ENCODE measurements at places on chromosomes 11 and 22.

DNA sequence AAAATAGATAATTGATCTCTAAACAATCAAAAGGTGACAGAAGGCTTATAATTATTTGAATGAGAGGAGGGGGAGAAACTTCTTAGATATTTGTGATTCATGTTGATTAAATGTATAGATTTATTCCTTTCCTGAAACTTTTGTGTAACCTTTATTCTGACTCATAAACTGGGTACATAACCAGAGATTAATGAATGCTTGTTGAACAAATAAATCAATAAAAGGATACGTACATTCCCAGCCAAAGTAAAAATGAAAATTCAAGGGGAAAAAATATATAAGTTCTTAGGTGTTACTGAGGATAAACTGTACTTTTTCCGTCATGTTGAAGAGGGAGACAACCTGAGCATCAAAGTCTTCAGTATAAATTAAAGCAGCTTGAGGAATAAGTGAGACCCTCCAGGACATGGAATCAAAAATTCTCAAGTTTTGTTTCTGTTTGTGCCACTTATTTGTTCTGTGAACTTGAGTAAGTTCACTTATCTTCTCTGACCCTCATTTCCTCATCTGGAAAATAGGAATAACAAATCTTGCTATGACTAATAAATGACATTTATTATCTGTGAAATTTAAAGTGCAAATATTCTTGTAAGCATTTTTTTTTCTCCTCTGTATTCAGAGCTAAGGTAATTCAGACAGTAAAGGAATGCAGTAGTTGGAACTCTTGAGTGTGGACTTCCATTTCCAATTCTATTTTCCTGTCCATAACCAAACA is 195.4 kb downstream of the METTL15 start:
- DNase-seq, result no peak

DNA sequence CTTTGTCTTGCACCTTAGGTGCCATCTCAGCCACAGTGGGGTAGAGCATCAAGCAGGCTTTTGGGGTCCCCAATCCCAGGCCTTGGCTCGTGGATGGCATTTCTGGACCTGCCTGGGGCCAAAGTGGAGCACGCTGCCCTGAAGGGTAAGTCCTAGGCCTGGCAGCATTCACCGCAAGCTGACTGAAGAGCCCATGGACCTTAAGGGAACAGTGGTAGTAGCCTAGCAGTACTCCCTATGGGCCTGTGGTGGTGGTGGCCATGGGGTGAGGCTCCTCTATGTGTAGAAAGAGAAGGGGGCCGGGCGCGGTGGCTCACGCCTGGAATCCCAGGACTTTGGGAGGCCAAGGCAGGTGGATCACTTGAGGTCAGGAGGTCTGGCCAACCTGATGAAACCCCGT is 36.9 kb downstream of the PIWIL3 start:
- no peak for DNase-seq

DNA sequence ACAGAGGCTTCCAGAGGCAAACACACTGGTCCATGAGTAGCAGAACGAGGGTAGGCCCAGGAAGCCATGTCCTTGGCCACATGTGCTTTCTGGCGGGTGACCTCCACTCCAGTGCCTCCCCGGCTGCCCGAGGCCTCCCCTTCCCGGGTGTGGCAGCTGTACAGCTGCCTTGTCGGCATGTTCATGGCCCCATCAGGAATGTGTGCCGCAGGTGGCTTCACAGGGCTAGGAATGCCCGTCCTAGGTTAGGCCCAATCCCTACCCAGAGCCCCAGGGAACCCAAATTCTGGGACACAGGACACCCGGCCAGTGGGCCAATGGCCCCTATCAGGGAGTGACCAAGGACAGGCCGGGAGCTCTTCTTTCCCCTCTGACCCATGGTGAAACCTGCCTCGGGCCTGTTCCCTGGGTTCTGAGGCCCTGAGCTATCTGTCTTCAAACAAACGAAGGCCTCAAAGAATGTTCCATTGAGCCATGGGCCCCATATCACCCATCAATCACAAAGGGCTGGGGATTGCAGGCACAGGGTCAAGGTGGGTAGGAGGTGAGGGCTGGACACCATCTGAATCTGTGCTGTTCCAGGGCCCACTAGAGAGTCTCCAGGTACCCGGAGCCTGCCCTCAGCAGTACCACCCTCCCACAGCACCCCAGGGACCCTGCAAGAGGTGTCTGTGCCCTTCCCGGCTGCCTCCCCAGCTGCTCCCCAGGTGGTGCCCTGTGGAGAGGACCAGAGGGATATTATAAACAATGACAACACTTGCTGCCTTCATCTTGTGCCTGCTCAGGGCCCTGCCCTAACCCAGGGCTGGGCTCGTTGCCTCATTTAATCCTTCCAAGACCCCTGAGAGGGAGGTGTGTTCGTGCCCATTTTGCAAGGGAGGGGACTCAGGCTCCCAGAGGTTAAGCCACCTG is 4.0 kb upstream of the CDKN1C start:
- no peak for DNase-seq

DNA sequence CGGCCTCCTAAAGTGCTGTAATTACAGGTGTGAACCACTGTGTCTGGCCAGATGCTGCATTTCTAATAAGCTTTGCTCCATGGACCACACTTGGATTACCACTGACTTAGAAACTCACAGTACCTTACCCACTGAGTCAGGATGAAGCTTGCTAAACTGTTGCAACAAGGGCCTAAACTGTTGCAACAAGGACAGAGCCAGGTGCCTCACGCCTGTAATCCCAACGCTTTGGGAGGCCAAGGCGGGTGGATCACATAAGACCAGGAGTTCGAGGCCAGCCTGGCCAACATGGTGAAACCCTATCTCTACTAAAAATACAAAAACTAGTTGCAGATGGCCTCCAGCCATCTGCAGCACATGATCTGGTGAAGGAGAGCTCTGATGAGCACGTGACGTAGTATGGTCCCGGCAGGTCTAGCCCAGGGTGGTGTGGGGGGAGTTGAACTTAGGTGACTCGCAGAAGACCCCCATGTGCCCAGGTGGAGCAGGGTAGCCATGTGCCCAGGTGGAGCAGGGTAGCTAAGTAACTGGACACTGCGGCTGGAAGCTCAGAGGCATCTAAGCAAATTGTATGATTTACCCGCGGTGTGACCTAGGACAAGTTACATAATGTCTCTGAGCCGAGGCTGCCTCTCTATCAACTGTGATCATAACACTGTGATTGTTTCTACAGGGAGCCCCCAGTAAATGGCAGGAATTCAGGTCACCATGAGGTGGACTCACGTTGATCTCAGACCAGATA is 8.4 kb downstream of the SLC25A45 start:
- no peak for DNase-seq

- DNase-seq, result no peak
Observed at GRCh38 chr11:36258730-36259360, 30.4 kb downstream of the COMMD9 start.

DNA sequence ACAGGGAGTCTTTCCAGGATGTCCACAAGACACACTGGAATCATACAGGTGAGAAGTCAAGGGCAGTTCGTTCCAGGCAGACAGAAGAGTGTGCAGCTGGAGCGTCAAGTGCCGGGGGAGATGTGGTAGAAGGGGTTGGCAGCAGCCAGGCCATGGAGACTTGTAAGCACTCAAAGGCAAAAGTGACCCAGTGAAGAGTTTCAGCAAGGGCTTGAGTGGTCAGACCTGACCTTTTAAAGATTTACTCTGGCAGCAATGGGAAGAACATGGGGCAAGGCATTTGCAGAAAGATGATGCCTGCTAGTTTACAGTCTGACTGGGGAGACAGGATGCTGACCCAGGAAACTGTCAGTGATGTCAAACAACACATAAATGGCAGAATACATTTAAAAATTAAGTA is 29.0 kb downstream of the P4HA3 start:
- DNase-seq, result peak; percentile 90
